Hair follicle dermal papilla cell (primary cell): ENCODE measurements at places on chromosomes 5 and 9. TPM values are rescaled to one million over a fixed set of nuclear protein-coding genes. Genes with fewer than 3 reads are reported as not detected.

ANKRD31 gene
- 0.24 and 0.32 TPM in 2 replicates for total RNA-seq

GFI1B gene
- not detected in 2 replicates for total RNA-seq

ITGA1 gene
- 105 and 125 TPM in 2 replicates for total RNA-seq

CARTPT gene
- not detected in 2 replicates for total RNA-seq

GRXCR2 gene
- not detected in 2 replicates for total RNA-seq

EGR1 gene
- total RNA-seq = 0.97 and 2.4 TPM in 2 replicates

DCTN3 gene
- total RNA-seq = 58.1 and 78.7 TPM in 2 replicates
